Suppressor macrophage treated with lipopolysaccharide for 4 hours (primary cell): ENCODE measurements at places on chromosomes 12 and 14.

- no peak for DNase-seq
Observed at GRCh38 chr14:29930283-29930682, 2.6 kb upstream of the PRKD1 start.

- peak; percentile 97 for DNase-seq
Observed at GRCh38 chr12:124774054-124774461, 89.6 kb downstream of the SCARB1 start.

DNA sequence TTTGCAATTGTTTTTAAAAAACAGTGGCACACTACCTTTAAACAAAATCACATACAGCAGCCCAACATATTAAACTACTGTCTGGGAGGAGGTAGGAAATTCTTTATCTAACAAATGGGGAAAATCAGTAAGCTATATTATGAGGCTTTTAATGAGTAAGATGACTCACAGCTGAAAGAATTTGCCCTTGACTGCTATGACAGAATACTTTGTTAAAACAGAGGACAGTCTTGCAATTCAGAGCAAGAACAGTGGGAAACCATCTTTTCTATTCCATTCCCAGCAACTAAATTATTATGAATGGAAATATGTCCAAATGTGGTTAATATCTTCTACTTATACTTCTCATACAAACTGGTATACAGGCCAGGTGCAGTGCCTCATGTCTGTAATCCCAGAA is 49.2 kb upstream of the SGPP1 start:
- no peak for DNase-seq

- peak; percentile 67 for DNase-seq
Observed at GRCh38 chr12:45184147-45184963, 31.5 kb upstream of the ANO6 start.

- DNase-seq, result no peak
Observed at GRCh38 chr14:20350860-20351259, 7.4 kb downstream of the PARP2 start.

DNA sequence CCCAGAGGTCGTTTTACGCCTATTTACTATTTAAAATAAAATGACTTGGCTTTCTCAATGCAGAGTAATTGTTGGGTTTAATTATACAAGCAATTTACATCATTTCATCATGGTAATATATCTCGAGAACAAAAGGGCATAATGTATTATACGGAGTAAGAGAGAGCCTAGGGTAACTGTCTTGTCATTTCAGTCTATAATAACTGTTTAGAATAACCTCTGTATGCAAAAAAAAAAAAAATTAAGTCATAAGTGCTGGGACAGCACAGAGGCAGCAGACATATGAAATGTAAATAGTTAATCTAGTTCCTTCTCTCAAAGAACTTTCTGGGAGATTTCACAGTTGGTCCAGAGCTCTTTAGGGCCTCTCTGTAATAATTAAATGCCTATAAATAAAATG is 284.9 kb downstream of the TMTC2 start:
- no peak for DNase-seq

DNA sequence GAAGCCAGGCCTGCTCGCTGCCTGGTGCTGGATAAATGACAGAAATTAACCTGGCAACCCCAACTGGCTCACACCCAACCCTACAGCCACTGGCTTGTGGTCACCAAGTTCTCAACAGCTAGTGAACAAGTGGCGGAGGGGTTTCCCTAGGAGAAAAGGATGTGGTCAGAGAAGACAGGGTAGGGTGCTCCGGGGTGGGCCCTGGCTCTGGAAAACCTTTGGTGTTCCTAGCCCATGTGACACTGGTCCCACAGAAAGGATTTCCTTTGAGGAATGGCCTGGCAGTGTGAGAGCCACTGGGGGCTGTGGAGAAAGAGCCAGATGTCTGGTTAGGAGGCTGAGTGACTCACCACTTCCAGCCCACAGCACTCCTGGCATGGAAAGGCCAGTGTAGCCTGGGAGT is 8.7 kb downstream of the SYNE3 start:
- no peak for DNase-seq

DNA sequence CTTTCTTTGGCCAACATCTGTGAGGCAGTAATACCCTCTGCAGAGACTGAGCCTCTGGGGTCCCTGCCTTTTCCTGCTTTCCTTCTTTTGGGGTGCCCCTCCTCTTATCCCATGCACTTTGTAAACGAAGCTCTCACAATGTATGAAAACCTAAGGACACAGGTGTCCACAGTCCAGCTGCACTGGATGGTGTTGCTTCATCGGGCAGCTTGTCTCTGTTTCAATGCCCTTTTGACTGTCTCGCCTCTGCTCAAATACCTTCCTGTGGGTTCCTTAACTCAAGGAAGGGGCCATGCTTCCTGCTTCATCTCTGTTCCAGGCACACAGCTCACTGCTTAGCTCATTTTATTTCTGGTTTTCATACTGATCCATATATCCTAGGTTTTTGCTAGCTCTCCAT is 6.4 kb downstream of the C1RL start:
- no peak for DNase-seq

- no peak for DNase-seq
Observed at GRCh38 chr14:76121089-76121748, 30.5 kb upstream of the GPATCH2L start.

GRCh38 chr12:59716043-59716442 is 120.2 kb downstream of the SLC16A7 start:
- DNase-seq, result no peak

DNA sequence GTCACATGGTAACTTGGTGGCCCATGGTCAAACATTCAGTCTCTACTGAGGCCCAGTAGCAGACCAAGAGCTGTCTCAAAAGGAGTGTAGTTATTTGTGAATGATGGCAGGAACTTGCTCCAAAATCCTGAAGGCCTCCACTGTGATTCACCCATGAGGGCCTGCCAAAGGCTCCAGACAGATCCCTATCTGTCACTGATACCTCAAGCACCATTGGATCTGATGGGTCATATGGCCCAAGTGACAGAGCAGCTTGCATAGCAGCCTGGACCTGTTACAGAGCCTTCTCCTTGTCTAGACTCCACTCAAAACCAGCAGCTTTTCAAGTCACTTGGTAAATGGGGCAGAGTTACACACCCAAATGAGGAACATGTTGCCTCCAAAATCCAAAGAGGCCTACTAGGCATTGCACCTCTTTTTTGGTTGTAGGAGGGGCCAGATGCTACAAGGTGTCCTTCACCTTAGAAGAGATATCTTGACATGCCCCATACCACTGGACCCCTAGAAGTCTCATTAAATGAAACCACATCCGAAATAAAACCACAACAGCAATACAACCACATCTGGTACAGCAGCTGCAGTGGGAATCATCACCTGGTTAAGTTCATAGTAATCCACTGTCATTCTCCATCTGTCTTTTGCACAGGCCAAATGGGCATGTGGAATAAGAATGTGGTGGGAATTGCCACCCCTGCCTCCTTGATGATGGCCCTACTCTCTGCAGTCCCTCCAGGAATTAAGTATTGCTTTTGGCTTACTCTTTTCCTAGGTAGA is 150.4 kb upstream of the MAX start:
- no peak for DNase-seq

GRCh38 chr12:100473050-100473715 is 483 bp upstream of the NR1H4 start:
- DNase-seq, result no peak

- no peak for DNase-seq
Observed at GRCh38 chr12:78898416-78898815, 33.8 kb downstream of the SYT1 start.

DNA sequence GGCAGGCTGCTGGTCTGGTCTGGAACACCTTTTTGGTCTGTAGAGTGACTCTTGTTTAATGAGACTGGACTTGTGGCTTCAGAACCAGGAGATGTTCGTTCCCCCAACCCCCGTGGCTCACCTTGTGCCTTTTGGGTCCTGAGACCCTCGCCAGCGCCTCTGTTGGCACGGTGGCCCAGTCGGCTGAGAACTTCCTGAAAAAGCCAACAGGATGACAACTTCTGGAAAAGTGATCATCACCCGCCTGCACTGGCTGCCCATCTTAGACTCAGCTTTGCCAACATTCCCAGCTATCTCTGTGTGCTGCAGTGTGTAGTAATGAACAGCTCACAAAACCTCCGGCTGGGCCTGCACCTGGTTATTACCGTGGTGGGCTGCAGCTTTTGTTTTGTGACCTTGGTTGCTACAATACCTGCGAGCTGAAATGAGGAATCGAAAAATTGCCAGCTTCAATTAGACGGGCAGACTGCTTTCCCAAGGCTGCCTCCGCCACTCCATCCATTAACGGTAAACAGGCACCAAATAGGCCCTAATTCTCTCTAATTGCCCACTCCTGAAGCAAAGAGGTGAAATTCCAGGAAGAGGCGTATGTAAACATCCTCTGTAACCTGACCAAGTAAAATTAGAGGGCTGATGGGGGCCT is 16.0 kb downstream of the MEG3 start:
- DNase-seq, result no peak

GRCh38 chr14:103142721-103143302 is 19.6 kb downstream of the TNFAIP2 start:
- peak; percentile 27 for DNase-seq

GRCh38 chr12:132178801-132179401 is 34.6 kb downstream of the NOC4L start:
- DNase-seq, result no peak

GRCh38 chr12:38120438-38120837 is 196.1 kb upstream of the ALG10B start:
- DNase-seq, result no peak

DNA sequence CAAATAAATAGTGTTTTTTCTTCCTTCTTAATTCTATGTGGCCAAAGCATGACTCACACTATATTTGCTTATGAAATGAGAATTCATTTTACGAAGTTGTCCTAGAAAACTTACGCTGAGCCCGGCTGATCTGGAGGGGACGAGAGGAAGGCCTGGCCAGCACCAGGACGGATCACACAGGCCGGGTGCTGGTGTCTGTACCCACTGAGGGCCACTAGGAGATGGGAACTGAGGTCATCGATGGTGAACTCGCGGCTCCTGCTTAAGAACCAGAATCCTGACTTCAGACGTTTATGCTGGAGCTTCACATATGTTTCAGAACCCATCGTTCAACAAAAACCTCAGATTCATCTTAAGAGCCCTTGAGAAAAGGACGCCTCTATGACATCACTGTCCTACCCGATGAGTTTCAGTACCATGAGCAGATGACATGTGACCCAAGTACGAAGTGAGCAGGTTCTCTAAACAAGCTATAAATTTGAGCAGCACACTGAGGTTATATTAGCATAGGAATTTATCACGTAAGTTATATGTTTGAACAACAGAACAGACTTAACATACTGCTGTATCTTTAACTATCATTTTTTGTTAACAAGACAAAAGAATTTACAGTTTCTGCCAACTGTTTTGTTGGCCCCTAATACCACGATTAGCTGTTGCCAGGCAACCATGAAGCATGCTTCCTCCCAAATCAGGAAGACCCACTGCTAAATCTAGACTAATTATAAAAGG is 111.9 kb downstream of the FOXN3 start:
- peak; percentile 74 for DNase-seq

DNA sequence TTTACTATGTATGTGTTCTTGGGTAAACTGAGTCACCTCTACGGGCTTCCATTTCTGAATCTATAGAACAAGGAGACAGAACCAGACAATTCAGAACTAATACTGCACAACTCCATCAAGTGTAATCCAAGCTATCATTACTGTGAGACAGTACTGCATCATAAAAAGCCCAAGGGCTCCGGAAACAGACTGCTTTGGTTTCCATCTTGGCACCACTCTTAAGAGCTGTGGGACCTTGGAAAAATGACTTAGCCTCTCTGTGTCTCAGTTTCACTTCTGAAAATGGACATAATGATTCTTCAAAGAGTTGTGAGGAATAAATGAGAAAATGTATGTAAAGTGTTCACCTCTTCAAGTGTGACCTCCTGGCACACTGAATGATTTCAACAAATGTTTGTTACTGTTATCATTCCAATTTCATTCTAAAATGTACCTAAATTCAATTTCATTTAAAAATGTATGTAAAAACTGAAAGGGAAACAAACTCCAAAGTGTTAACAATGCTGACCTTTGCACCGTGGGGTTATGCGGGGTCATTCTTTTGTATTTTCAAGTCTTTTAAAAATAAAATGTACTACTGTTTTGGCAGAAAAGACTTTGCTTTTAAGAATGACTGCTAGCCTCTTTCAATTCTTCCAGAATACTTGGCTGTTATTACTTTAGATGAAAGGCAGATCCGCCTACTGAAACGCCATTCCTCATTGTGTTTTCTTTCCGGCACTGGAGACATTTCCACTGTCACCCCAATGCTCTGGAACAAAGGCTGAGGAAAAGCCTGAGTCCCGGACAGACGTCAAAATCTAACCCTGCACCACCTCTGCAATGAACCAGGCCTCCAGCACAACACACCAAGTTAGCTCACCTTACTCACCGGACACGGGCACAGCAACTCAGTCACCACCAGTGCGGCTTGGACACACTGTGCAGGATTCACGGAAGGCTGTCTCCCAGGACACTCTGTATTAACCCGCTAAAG is 62.8 kb downstream of the TMCC3 start:
- no peak for DNase-seq

DNA sequence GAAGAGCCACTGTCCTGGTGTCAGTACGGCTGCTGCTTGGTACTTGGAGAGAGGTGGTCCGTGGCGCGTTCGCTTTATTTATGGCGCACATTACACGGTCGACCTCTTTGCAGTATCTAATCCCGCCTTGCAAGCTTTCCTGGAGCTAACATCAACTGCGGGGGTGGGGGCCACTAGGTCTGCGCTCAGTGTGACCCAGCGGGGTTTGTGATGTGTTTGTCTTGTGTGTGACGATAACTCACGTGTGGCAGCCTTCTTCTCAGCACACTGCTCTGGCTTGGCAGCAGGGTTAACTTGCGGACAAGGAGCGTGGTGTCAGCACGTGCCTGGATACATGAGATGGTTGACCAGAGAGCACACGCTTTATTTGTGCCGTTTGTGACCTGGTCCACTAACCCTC is 122.2 kb upstream of the RTL1 start:
- DNase-seq, result no peak

DNA sequence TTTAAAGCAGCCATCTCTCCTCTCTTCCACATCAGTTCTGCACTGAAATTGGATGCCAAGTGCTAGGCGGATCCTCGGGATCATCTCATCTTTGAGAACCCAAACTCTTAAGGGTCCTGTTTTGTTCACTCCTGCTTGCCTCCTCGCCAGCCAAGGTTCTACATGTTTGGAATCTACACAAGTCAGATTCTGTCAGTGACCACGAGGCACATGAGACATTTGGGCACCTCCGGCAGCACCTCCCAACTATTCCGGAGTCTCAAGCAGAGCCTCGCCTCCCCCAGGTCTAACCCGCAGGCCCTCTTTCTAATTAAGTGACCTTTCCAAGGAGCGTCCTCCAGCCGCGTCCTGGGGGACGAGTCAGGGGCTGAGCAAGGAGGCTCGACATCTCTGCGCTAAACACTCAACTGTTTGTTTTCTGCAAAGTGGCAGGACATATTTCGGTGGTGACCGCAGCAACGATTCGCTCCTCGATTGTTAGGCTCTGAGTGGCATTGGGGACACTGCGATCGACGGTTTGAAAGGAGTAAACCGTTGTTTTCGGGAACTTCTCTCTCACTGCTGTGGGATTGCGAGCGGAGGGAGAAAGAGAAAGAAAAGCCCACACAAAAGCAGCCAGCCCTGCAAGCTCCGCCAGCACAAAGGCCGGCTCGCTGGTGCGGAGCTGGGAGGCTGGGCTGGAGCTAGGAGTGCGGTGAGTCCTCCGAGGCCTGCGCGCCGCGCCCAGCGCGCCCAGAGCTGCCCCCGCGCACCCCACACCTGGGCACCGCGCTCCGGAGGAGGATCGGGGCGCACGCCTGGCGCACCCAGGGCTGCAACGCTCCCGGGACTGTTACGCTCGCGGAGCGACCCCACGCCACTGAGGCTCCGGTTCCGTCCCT is 640 bp downstream of the ARMH4 start:
- peak; percentile 23 for DNase-seq

- no peak for DNase-seq
Observed at GRCh38 chr12:127681151-127681754, 585.7 kb upstream of the TMEM132C start.
